ENCODE measurements at places on chromosomes 5 and 9.

DNA sequence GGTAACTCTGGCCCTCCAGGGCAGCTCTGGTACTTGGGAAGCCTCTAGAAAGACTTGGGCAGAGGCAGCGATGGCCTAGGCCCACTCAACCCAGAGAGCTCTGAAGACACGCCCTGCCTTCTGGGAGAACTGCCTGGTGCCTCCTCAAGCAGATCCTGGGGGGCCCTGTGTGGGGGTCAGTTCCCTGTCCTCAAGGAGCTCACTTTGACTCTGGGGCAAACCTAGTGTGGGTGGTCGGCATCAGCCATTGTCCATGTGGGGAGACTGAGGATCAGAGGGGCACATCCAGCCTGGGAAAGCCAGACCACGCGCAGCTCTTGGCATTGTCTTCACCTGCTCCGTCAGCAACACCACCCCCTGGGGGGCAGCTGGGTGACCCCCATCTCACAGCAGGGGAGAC is 28.0 kb downstream of the ABO start:
- no peak for DNase-seq

DNA sequence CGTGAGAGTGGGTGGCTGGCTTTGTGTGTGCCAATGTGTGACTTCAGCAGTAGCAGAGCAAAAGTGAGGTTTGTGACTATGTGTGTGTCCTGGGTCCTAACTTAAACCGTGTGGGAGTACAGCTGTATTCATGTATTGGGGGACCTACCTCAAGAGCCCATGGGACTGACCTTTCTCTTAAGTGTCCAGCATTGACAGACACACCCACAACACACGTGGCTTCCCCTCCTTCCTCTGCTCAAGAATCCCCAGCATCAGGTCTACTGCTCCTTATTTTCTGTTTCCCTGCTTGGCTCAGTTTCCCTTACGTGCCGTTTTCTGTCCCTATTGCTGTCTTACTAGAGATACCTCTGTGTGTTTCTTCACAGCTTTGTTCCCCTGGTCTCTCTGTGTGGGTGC is 616 bp downstream of the IL11RA start:
- no peak for DNase-seq

GRCh38 chr5:37722236-37723161 is 117.3 kb downstream of the GDNF start:
- DNase-seq, result no peak

DNA sequence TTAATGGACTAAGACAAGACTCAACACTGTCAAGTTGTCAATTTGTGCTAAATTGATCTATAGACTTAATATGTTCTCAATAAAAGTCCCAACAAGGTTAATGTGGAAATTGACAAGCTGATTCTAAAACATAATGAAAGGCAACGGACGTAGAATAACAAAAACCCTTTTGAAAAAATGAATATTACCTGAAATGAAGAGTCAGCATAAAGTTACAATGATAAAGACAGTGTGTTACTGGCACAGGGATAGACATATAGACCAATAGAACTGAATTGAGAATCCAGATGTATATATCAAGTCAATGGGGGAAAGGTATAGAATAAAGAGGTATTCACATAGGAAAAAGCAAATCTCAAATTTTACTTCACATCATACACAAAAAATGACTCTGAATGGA is 37.7 kb upstream of the BARX1 start:
- no peak for DNase-seq

DNA sequence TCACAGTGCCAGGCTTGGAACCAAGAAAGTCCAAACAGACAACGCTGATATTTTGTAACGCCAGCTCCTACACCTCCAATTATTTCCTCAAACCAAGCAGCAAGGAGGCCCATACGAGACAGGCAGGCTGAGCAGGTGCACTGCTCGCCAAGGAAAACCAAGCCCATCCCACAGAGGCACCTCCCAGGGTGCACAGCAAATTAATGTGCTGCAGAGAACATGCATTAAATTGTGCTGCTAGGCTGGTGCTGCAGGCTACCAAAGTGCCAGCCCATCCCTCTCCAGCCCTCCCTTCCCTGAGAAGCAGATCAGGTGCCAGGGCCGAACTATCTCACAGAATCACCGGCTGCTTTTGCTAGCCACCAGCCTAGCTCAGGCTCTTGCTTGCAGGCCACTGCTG is 137.8 kb downstream of the PAX5 start:
- DNase-seq, result no peak

DNA sequence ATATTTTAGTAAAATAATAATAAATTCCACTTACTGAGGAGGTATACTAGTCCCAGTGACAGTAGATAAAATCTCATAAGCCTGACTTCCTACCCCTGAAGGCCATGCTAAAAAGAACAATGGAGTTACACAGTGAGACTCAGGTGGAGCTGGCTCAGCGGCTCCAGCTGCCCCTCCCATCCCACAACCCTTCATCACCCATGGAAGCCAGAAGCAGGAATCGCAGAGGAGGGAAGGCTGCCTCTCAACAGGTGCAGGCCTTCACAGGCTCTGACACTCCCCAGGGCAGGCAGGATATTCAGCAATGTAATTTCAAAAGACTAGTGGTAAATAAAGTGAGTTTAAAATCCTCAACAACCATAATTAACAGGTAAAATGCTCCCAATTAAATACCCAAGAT is 67.5 kb downstream of the FANCC start:
- DNase-seq, result no peak

GRCh38 chr5:145834917-145835847 is at the start of gene PRELID2:
Gene PRELID2 (minus strand): TSS chr5:145835342. CDS start chr5:145835251, 91 bp downstream.
- DNase-seq, result peak; percentile 25

- DNase-seq, result no peak
Measured at GRCh38 chr5:177443144-177443983, 3.2 kb upstream of the PRR7 start.

- peak; percentile 39 for DNase-seq
Measured at GRCh38 chr9:134301387-134302129, 24.7 kb upstream of the RXRA start.
